ENCODE measurements at places on chromosomes 5 and 9. TPM values are rescaled to one million over a fixed set of nuclear protein-coding genes. Genes with fewer than 3 reads are reported as not detected.

GRCh38 chr9:9625248-9625647 lies 987.6 kb downstream of the PTPRD start:
- H3K27me3 ChIP-seq = no peaks in the 10 kb centered on the region
- no peaks in the 10 kb centered on the region for H3K4me1 ChIP-seq

GRCh38 chr9:8660383-8660782 lies 860.8 kb upstream of the DMAC1 start:
- H3K4me3 ChIP-seq = no peak overlapping the region
- no peaks in the 10 kb centered on the region for H3K27me3 ChIP-seq
- no peak for DNase-seq
- no peaks in the 10 kb centered on the region for H3K36me3 ChIP-seq

Gene CCNO
- not detected for polyA plus RNA-seq

GRCh38 chr9:134496413-134497282 lies 145.0 kb upstream of the COL5A1 start:
- DNase-seq = no peak
- no peak overlapping the region for H3K27ac ChIP-seq
- H3K4me3 ChIP-seq = no peak overlapping the region
- peaks cover 14% of the 10 kb centered on the region for H3K27me3 ChIP-seq
- H3K4me1 ChIP-seq = peaks cover 2% of the 10 kb centered on the region

DNA sequence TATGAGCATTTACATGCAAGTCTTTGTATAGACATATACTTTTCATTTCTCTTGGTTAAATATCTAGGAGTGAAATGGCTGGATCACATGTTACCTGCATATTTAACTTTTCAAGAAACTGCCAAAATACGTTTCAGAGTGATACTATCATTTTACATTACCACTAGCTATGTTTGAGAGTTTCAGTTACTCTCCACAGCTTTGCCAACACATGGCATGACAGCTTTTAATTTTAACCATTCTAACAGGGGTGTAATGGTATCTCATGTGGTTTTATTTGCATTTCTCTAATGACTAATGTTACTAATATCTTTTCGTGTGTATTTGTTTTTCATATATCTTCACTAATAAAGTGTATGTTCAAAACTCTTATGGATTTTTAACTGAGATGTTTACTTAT lies 99.8 kb downstream of the DTWD2 start:
- no peak overlapping the region for H3K27ac ChIP-seq
- DNase-seq = no peak
- H3K4me1 ChIP-seq = no peaks in the 10 kb centered on the region
- no peaks in the 10 kb centered on the region for H3K36me3 ChIP-seq
- H3K27me3 ChIP-seq = no peaks in the 10 kb centered on the region

GRCh38 chr9:18127499-18127875 lies 346.5 kb upstream of the ADAMTSL1 start:
- H3K36me3 ChIP-seq = no peaks in the 10 kb centered on the region
- H3K4me3 ChIP-seq = no peak overlapping the region
- no peaks in the 10 kb centered on the region for H3K27me3 ChIP-seq
- H3K4me1 ChIP-seq = no peaks in the 10 kb centered on the region

DNA sequence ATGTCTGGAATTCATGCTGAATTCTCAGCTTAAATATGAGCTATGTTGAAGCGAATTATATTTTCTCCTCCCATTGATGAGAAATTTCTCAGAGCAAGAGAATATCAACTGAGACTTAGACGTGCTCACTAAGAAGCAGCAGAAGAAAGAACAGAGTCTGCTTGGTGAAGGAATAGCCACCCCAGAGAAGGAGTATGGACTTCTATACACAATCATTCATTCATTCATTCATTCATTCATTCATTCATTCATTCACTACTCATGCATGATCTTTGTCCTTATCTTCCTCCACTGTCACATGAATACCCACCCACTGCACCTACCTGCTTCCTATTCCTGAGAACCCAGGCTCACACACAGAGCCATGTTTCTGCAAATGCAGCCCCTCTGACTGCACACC lies 206.6 kb downstream of the DEPDC1B start:
- no peak overlapping the region for H3K27ac ChIP-seq
- H3K36me3 ChIP-seq = no peaks in the 10 kb centered on the region
- H3K4me1 ChIP-seq = no peaks in the 10 kb centered on the region
- DNase-seq = no peak

GRCh38 chr5:56456002-56456401 lies 222.9 kb upstream of the ANKRD55 start:
- H3K36me3 ChIP-seq = no peaks in the 10 kb centered on the region
- H3K27ac ChIP-seq = no peak overlapping the region
- H3K4me3 ChIP-seq = no peak overlapping the region
- no peaks in the 10 kb centered on the region for H3K27me3 ChIP-seq
- peaks cover 8% of the 10 kb centered on the region for H3K4me1 ChIP-seq

DNA sequence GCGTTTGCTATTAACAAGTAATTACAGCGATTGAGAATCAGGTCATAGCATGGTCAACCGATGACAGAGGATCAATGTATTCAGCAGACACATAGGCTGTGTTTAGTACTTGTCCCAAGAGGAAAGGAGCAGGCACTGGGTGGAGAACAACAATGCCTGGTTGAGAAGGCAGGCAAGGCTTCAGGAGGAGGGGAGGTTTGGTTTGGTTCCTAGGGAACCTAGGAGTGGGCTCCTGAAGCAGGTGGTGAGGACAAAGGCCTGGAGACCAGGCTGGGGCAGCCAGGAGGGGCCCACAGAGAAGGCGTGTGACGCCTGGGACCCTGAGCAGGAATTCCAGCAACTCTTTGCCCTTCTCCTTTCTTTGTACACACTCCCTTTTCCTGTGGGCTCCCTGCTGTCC lies 195.6 kb downstream of the SPOCK1 start:
- no peaks in the 10 kb centered on the region for H3K36me3 ChIP-seq
- no peak for DNase-seq
- H3K27ac ChIP-seq = no peak overlapping the region
- no peak overlapping the region for H3K4me3 ChIP-seq
- H3K27me3 ChIP-seq = no peaks in the 10 kb centered on the region
- peaks cover 7% of the 10 kb centered on the region for H3K4me1 ChIP-seq

GRCh38 chr5:142600611-142601358 lies 85.1 kb downstream of the FGF1 start:
- no peak overlapping the region for H3K4me3 ChIP-seq
- H3K27ac ChIP-seq = peak overlapping the region; percentile 48
- H3K36me3 ChIP-seq = no peaks in the 10 kb centered on the region
- H3K4me1 ChIP-seq = peaks cover 7% of the 10 kb centered on the region

GRCh38 chr5:157509587-157509986 lies 49.6 kb downstream of the NIPAL4 start:
- H3K4me3 ChIP-seq = no peak overlapping the region
- H3K36me3 ChIP-seq = peaks cover 10% of the 10 kb centered on the region
- no peaks in the 10 kb centered on the region for H3K4me1 ChIP-seq
- H3K27me3 ChIP-seq = no peaks in the 10 kb centered on the region

DNA sequence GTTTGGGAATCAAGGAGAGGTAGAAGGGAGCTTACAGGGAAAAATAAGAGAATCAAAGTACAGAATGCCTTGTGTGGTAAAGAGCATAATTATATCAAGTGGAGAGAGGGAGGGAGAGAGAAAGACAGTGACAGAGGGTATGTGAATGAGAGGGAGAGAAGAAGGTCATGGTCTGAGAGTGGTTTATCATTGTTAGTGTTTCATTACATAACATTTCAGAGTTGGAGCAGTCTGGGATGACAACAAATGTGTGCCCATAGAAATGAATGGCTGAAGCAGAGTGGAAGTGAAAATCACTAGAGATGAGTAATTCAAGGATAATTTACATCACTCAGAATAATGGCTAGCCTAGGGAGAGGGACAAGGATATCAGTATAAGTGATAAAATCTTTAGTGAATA lies 799.2 kb downstream of the TLE1 start:
- H3K27me3 ChIP-seq = no peaks in the 10 kb centered on the region
- no peak overlapping the region for H3K4me3 ChIP-seq
- H3K27ac ChIP-seq = no peak overlapping the region
- H3K36me3 ChIP-seq = no peaks in the 10 kb centered on the region
- DNase-seq = no peak
- no peaks in the 10 kb centered on the region for H3K4me1 ChIP-seq

- H3K4me1 ChIP-seq = no peaks in the 10 kb centered on the region
- DNase-seq = no peak
- no peak overlapping the region for H3K4me3 ChIP-seq
- H3K27me3 ChIP-seq = no peaks in the 10 kb centered on the region
- H3K36me3 ChIP-seq = no peaks in the 10 kb centered on the region
- no peak overlapping the region for H3K27ac ChIP-seq
Observed at GRCh38 chr5:41482715-41483114, 27.7 kb downstream of the PLCXD3 start.

Gene RORB
- polyA plus RNA-seq = 0.16 TPM

DNA sequence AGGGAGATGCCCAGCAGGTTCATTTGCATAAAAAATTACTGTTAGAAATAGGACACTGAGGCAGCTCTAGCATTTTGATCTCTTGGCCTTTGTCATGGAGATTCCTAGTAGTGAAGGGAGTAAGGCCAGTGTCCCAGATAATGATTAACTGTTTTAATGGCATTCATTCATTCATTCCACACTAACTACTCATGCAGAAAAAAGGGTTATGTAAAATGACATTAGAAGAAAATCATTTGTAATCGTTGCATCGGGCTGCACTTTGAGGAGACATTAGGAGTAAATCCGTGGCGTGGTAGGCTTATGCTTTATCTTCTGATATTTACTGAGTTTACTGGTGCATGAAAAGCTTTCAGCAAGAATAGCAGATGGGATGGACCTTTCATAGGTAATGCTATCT lies 82.6 kb upstream of the GRHPR start:
- DNase-seq = peak; percentile 15
- no peaks in the 10 kb centered on the region for H3K4me1 ChIP-seq
- no peaks in the 10 kb centered on the region for H3K36me3 ChIP-seq

DNA sequence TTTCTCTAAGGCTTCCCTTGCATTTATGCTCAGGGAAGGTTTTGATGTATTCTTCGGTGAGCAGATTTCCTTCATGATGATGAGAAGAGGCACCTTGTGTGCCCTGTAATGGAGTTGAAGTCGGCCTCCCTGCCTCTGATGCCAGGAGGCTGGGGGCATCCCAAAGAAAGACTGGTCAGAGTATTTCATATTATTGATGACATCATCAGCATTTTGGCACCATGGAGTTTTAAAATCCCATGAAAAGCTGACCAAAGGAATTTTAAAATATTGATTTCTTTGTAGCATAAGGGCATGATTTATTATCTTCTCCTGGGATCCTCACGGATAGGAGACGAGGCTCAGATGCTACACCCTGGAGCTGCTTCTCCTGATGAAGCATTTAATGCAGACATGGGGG lies 231.2 kb upstream of the IRX1 start:
- no peaks in the 10 kb centered on the region for H3K4me1 ChIP-seq
- no peak overlapping the region for H3K27ac ChIP-seq
- no peak for DNase-seq

Gene RANBP3L
- 0.60 TPM for polyA plus RNA-seq

Gene CLIC3
- polyA plus RNA-seq = 3.6 TPM

DNA sequence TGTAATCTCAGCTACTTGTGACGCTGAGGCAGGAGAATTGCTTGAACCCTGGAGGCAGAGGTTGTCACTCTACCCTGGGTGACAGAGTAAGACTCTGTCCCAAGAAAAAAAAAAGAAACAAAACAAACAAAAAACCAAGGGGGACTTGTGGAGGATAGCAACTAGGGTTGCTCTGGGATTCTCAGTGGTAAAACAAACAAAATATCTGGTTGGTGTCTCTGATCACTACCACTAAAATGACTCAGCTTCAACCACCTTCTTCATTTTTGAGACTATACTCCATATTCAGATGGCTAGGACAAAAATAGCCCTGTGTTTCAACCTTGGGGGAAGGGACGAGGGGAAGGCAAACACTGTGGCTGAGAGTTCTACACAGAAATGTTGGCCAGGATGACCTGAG lies 110.3 kb downstream of the ARRDC3 start:
- no peak overlapping the region for H3K27ac ChIP-seq
- DNase-seq = no peak
- H3K4me1 ChIP-seq = no peaks in the 10 kb centered on the region
- no peaks in the 10 kb centered on the region for H3K36me3 ChIP-seq

Gene THBS4
- polyA plus RNA-seq = 3.3 TPM

GRCh38 chr9:10026443-10026984 lies 586.3 kb downstream of the PTPRD start:
- no peaks in the 10 kb centered on the region for H3K27me3 ChIP-seq
- H3K36me3 ChIP-seq = no peaks in the 10 kb centered on the region
- no peak overlapping the region for H3K27ac ChIP-seq

Gene SPATA31E1
- 0.48 TPM for polyA plus RNA-seq

Gene NTNG2
- polyA plus RNA-seq = 0.40 TPM

Gene CEP120
- polyA plus RNA-seq = 12.2 TPM

Gene TYRP1
- polyA plus RNA-seq = 0.37 TPM

GRCh38 chr9:89996773-89997172 lies 392.0 kb downstream of the GADD45G start:
- no peak overlapping the region for H3K4me3 ChIP-seq
- peak; percentile 73 for DNase-seq
- H3K27me3 ChIP-seq = no peaks in the 10 kb centered on the region
- peak overlapping the region; percentile 62 for H3K27ac ChIP-seq
- no peaks in the 10 kb centered on the region for H3K36me3 ChIP-seq
- H3K4me1 ChIP-seq = peaks cover 81% of the 10 kb centered on the region

Gene ARSB
- 17.9 TPM for polyA plus RNA-seq

DNA sequence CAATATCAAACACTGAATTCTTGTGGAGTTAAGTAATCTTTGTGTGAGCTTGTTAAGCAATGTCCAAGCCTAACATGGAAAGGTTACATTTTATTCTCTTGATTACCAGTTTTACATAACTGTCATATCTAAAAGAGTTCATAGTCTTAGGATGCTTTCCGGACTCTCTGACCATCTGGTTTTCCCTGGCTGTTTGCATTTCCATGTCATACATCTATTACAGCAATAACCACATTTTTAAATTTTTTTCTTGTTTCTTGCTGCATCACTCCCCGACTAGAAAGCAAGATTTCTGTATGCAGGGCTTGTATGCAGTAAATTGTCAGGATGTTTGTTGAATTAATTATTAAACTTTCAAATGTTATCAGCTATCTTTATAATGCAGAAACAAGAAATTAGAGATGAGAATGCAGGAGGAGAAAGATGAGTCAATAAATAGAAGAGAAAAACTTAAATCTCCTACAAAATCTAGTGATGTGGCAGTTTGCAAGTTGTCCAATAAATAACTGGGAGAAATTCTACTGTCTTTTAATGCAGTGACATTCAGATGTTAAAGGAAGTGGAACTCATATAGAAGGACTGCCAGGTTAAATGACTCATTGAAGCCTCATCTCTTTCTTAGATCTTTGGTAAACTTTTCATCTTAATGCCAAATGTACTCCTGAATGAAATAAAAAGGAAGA lies 179.6 kb upstream of the SGCD start:
- H3K27me3 ChIP-seq = no peaks in the 10 kb centered on the region
- H3K4me1 ChIP-seq = no peaks in the 10 kb centered on the region
- no peak overlapping the region for H3K27ac ChIP-seq
- H3K4me3 ChIP-seq = no peak overlapping the region
- no peaks in the 10 kb centered on the region for H3K36me3 ChIP-seq

- no peak overlapping the region for H3K4me3 ChIP-seq
- H3K27me3 ChIP-seq = no peaks in the 10 kb centered on the region
- H3K27ac ChIP-seq = no peak overlapping the region
- H3K36me3 ChIP-seq = no peaks in the 10 kb centered on the region
- DNase-seq = no peak
- H3K4me1 ChIP-seq = no peaks in the 10 kb centered on the region
Observed at GRCh38 chr5:93126634-93127033, 454.4 kb downstream of the NR2F1-AS1 start.
